ENCODE measurements at places on chromosomes 7 and 10.
A peak's percentile ranks its signal among the peaks of the same experiment; 100 is the strongest.

GRCh38 chr10:76309741-76310587 is 878.5 kb downstream of the LRMDA start:
- no peak for DNase-seq

GRCh38 chr10:47049056-47049851 is 138.0 kb downstream of the PTPN20 start:
- no peak for DNase-seq

- DNase-seq: no peak
These were observed 84.1 kb downstream of the HDAC9 start for GRCh38 chr7:18579698-18580097.

DNA sequence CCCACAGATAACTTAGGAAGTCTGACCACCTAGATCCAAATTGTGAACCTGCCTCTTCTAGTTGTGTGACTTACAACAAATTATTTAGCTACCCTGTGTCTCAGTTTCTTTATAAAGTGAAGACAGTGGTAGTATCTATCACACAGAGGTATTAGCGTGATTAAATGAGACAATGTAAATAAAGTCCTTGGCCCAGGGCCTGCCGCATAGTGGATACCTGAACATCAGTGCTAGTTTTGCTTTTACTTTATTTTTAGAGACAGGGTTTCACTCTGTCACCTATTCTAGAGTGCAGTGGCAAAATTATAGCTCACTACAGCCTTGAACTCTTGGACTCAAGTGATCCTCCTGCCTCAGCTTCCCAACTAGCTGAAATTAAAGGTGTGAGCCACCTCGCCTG is 177.1 kb downstream of the CDK14 start:
- no peak for DNase-seq

DNA sequence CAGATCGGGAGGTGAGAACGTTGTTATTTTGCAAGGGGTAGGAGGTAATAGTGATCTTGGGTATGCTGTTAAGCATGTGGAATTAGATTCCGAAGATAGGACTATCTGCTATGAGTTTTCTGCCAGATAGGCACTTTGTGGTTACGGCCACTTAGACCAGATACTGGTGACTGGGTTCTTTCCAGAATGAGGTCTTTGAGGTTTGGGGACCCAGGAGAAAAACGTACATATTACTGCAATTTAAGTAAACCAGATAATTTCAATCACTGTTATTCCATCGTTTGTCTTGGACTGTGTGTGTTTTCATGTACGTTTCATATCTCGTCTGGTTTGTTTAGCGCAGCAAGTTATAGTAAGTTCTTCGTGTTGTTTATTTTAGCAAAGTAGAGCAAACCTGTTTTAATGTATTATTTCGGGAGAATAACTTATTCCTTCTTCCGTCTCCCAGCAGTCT is 312 bp downstream of the ARL4A start:
- DNase-seq: no peak

GRCh38 chr7:49172639-49173038 is 248.3 kb downstream of the CDC14C start:
- DNase-seq: no peak

- no peak for DNase-seq
These were observed 280.0 kb downstream of the DGKB start for GRCh38 chr7:14622559-14622958.

DNA sequence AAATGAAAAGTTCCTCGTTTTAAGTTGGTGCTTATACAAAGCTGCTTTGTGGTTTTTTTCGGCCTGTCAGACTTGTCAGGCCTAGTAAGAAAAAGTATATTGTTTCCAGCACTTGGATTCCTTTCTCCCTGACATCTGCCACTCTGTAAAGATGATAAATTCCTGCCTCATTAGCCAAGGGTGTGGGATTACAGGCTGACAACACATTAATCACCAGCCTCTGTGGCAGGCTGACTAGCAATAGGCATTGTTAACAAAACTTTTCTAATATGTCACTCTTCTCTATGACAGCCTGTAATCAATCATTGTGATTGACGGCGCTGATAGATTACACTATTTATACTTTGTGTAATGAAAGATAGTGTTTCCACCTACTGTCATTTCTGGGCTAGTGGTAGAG is 682.5 kb downstream of the LRMDA start:
- DNase-seq: peak; percentile 38

- no peak for DNase-seq
These were observed 121.5 kb upstream of the PLPP4 start for GRCh38 chr10:120335553-120335952.

- DNase-seq: no peak
These were observed 101.3 kb downstream of the TWIST1 start for GRCh38 chr7:19016140-19016539.

DNA sequence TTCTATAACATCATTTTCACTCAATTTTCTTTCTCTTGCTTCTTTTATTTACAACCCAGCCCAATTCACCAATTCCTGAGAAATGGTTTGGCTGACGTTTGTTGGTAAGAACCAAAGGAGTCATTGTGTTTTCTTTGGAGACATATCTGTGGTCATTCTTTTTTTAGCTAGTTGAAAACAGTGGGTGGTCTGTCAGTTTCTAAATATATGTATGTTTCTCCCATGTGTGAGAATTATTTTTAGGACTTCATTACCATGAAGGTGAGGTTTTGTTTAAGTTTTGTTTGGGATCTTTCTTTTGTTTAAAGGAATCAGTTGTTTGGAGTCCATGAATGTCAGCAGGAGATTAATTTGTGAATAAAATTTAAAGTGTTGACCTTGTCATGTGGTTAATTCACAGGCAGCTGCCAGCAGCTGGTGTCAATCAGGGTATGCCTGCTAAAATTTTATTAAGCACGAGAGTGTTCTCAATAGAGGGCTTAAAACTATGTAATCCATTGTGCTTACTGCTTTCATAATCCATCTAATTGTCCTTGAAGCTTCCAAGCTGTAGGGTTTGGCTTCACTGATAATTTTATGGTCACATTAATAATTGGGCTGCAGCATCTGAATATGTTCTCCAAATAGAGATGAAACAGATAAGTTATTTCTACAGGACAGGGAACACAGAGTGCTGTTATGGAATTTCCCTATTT is 38.7 kb downstream of the INSYN2A start:
- DNase-seq: no peak

GRCh38 chr10:173741-174140 is 38.5 kb downstream of the ZMYND11 start:
- no peak for DNase-seq

- DNase-seq: no peak
These were observed 89.7 kb upstream of the CDK6 start for GRCh38 chr7:92925876-92926696.

DNA sequence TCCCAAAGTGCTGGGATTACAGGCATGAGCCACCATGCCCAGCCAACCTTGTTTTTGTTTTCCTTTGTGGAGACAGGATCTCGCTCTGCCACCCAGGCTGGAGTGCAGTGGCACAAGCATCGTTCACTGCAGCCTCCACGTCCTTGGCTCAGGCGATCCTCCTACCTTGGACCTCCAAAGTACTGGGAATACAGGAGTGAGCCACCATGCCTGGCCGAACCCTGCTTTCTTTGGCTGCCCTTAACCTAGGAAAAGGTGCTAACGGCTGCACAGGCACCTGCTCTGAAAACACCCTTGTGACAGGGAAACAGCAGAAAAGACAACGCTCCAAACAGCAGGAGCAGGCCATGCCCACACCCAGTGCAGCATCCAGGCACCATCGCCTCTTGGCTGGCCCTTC is 71.9 kb downstream of the OAT start:
- DNase-seq: no peak

All from DMS 273 treated with DMSO at 0.1 percent for 48 hours (cell line).